ENCODE measurements at places on chromosomes 3 and 15.

DNA sequence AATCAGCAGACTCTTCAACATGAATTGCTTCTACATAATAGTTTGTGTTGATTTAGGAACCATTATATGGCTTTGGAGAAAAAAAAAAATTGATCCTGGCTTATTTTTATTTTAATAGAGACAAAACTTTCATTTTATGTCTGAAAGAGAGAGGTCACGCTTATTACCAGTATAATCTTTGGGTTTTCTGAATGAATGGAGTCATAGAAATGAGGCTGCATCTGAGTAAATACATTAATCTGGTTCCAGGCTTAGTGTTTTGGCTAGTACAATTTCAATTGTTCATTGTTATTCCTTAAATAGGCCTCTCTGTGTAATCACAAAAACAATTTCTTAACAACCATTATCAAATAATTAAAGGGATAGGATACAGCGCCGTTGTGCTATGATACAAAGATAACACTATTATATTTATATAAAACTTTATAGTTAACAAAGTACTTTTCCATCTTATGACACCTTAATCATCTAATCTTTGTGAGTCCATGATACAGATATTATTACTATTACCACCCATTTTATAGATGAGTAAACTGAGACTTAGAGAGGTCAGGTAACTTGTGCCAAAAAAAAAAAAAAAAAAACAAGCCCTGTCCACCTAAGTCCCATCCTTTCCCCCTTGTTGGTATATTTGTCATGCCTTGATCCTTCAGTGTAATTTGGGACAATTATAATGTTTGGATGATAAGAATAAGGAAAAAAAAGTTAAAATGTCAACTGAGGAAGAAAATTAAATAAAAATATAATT, 41.8 kb upstream of the GOLM2 start:
- no peak for DNase-seq

DNA sequence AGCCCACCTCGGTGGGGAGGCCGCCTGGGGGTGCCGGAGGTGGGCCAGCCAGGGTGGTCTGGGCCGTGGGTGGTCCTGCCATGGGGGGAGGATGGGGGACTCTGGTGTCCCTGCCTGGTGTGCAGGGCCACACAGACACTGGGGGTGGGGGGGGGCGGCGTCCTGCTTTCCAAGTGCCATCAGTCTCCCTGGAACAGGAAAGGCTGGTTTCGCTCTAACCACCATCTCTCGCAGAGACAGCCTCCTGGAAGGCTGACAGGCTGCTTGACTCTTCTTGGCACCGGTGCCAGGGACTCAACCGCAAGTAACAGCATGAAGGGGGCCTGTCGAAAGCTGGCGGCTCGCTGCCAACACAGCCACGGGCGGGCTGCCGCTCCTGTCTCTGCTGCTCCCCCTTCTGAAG, 40.3 kb downstream of the RGMA start:
- DNase-seq: peak; percentile 44

GRCh38 chr3:69827127-69827526, 87.9 kb downstream of the MITF start:
- no peak for DNase-seq

DNA sequence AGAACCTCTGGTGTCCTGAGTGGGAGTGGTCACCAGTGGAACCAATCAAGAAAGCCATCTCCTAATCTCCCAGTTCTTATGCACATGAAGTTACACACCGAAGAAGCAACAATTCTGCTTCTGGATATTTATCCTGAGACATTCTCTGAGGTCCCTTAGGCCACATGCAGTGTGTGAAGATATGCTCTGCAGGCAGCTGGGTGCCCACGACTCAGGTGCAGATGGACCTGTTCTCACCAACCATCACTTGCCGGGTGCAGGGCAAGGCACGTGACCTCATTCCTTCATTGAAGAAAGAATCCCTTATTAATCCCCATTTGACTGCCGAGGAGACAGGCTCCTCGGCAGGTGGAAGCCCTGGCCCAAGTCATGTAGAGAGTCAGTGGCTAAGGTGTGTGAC, 79.8 kb downstream of the WNT7A start:
- no peak for DNase-seq

DNA sequence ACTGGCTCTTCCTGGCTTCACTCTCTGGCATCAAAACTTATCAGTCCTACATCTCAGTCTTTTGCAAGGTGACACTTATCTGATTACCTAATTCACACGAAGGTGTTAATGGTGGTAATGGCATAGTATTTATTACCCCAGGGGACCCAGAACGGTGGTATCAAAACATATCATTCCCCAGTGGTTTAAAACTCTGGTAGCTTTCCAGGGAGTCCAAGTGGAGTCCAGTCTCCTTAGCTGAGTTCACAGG, 41.3 kb downstream of the SMAD3 start:
- no peak for DNase-seq

DNA sequence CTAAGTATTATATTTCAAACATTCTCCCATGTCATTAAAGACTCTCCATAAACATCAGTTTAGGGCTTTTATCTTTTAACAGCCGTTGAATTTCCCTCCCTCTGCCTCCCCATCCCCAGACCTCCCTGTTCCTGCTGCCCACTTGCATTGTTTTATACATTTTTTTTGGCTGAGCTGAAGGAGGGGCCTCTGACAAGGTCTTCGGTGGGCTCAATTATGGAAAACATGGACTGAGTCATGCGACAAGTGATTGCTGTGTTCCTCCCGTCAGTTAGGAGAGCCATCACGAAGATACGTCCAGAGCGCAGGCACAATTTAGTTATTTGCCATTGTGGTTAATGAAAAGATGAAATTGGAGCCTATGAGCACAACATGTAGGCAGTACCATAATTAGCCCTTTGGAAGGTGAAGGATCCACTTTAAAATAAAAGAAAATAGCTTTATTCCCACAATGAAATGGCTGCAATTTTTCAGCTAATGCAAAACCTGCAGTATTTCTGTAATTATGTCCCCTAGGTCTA, 12.0 kb upstream of the NMNAT3 start:
- no peak for DNase-seq

DNA sequence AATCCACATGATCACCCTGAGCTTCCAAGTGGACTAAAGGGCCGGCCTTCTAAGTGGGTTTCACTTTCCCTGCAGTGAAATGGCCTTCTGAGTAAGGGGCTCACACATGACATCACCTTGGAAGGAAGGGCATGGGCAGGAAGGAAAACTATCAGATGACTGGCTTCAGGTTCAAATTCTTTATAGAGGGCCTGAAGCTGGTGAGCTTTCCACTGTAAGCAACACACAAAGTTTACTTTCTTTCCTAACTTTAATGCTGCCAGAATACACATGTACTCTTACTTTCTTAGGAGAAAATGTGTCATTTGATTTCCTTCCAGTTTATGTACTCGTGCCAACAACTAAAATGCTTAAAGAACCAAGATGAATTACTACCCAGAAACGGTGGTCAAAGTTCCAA, 475.6 kb downstream of the FOXP1 start:
- no peak for DNase-seq

Measured in M059J (cell line).